ENCODE measurements at places on chromosomes 4 and X. TPM values are rescaled to one million over a fixed set of nuclear protein-coding genes. Genes with fewer than 3 reads are reported as not detected.
A peak's percentile ranks its signal among the peaks of the same experiment; 100 is the strongest.

- ATAC-seq = no peak
These were observed 1039.7 kb downstream of the RAPGEF2 start for GRCh38 chr4:160142579-160142978.

GRCh38 chrX:124194199-124194598 is 138.3 kb upstream of the TEX13D start:
- ATAC-seq = no peak

DNA sequence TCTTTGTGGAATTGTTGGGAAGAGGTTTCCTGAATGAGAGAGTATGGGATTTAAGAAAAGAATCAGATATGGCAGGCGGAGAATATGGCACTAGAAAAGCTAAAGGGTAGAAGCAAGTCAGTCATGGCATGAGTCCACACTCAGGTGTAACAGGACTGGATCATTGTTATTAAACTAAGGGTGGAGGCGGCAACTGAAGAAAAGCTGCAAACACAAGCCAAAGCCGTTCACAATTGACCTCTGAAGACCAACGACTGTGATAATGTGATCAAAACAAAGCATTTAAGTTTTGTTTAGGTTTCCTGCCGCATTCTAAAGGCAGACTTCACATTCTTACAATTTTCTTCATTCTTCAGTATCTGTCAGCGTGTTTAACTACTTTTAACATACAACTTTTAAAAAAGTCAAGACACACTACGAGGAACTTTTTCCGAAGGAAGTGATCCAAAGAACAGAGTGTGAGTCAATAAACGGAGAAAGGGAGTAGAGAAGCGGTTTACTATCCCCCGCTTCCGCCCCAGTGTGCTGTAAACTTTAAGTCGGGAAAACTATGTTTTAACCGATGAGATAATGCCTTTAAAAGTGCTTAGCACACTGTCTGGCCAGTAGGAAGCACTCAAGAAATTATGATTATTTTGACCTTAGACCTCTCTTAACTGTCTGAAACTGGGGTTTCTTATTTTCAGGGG is 909 bp upstream of the SLAIN2 start:
- peak; percentile 0 for ATAC-seq

SYN1 gene
- 0.16 TPM for total RNA-seq

RTL5 gene
- 0.20 TPM for total RNA-seq

HMX1 gene
- total RNA-seq = not detected

CXorf49 gene
- total RNA-seq = 0.40 TPM
